CD4-positive, alpha-beta T cell treated with Interferon gamma for 1 hour (primary cell): ENCODE measurements at places on chromosomes 2 and 18.

GRCh38 chr18:35968278-35968880, 4.1 kb upstream of the RMP24 start:
- DNase-seq, result no peak

DNA sequence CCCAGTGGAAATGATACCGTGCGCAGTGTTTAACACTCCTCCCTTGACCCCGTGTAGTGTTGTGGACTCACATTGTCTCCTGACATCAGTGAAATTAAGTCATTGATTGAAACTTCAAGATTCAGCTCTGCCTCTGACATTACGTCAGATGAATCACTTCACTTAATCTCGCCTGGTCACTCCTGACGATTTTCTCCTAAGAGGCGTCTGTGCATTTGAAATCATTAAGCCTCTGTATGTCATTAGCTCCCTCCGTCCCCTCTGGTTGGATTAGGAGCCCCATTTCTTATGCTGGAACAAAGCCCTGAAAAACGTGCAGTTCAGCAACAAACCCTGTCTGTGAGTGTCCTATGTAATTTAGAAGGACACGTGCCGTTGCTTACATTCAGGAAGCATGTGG, 36.7 kb upstream of the CNGA3 start:
- DNase-seq, result no peak

DNA sequence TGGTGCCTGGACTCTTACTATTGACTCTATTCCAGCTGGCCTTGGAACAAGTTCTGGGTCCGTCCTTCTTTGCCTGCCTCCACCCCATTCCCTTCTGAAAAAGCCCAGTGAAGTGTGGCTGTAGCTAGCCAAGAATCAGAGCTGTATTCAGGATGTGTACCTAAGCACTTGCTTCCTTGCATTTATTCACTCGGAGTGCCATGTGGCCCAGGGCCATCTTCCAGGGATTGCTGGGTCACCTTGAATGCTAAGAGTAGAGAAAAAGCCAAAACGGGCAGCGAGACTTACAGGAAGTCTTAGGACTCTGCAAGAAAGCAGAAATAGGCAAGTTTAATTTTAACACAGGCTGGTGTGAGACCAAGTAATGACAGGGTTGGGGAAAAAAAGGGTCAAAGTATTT, 4.1 kb downstream of the ITGA6 start:
- DNase-seq, result no peak

DNA sequence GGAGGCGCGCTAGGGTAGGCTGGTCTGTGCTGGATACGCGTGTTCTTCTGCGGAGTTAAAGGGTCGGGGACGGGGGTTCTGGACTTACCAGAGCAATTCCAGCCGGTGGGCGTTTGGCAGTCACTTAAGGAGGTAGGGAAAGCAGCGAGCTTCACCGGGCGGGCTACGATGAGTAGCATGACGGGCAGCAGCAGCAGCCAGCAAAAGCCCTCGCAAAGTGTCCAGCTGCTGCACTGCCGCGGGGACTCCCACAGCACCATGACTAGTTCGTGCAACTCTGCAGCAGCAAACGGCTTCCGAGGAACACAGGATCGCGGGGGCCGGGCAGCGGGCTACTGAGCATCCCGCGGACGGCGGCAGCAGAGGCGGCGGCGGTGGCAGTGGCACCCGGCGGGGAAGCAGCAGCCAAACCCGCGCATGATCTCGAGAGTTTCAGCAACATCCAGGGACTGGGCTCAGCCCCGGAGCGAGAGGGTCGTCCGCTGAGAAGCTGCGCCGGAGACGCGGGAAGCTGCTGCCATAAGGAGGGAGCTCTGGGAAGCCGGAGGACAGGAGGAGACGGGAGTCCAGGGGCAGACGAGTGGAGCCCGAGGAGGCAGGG, 368 bp downstream of the TMEFF2 start:
- DNase-seq, result no peak

DNA sequence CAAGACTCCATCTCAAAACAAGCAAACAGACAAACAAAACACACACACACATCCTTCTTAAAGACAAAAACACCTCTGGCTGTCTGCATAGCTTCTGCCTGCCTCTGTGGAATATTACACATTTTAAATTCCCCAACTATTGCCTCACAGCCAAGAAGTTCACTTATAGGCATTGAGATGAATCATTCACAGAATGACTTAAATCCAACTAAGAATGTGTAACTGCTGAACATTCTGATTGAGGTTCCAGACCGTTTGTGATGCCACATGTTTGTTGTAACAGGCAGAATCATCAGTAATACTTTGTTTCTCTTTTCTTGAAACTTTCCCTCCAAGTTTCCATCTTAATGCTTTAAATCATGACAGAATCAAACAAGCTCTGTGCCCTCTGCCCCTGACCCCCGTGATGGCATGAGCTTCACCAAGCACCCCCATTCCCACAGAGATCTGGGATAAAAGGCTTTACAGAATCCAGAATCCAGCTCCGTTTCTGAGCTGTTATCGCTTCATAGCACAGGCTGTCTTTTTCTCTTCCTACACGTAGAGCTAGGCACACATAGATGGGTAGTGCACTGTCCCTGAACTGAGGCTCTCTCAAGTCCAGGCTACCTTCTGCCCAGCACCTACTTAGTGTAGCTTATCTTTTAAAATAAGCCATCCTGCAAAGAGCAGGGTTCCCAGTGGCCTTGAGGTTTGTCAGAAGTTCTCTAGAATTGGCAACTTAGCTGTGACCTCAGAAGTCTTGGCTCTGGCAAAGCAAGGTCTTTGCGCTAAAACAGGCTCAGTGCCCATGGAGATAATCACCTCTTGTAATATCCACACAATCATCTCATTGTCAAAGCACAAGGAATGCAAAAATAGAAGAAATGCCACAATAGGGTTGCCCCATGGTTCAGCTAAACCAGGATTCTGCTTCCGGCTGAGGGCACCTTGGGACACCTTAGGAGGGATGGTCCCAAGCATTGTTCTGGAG, 32.9 kb downstream of the EPAS1 start:
- no peak for DNase-seq

- no peak for DNase-seq
These were observed 877 bp downstream of the INHBB start for GRCh38 chr2:120346667-120347358.
